ENCODE measurements at places on chromosomes 16 and 17.

DNA sequence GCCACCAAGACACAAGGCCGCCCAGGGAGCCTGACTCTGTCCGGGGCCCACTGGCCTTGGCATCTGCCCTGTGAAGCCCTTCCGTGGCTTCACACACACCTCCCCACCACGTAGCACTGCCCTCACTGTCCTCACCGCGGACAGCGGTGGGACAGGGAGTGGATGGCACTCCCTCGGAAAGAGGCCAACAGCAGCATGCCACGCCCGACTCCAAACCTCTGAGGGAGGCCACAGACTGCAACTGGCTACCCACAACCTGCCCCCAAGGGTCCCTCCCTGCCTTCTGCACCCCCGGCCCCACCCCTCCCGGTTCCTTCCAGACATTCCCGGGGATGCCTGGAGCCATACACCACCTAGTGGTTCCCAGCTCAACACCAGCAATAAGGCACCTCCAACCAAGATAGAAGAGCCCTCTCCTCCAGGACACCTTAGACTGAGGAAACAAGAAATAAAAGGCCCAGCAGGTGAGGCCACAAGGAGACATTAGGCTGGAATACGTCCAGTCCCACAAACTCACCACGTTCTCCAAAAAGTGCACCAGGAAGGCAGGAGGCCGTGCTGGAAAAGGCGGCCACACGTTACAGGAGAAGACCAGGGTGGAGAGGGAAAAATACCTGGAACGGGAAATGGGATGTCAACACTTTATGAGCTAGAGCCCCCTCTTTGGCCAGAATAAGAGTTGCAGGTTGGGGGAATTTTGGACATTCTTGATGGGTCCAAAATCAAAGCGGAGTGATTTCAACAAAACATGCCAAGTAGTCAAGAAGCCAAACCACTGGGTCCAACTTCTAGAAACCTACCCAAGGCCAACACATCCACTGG lies 310.0 kb downstream of the SOX9 start:
- DNase-seq = no peak

DNA sequence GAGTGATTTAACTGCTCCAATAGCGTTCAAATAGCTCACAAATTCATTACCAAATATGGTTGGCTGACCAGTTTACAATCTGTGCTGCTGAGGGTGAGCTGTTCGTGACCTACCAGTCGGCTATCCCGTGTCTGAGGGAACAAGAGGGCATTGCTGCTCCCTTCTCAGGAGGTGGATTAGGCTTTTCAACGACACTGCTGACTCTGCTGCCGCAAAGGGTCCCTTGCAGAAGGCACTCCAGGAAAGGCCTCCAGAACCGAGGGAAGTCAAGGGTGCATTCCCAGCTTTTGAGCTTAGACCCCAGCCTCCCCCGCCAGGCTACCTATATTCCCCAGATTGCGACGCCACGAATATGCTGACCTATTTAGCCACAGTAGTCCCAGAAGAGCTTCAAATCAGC lies 32.3 kb downstream of the GJC1 start:
- DNase-seq = no peak

GRCh38 chr16:27378871-27379481 lies 23.0 kb upstream of the IL21R start:
- no peak for DNase-seq

- no peak for DNase-seq
Observed at GRCh38 chr17:72403713-72404209, 282.9 kb downstream of the SOX9 start.

- DNase-seq = no peak
Observed at GRCh38 chr17:50830352-50830751, 5.0 kb upstream of the WFIKKN2 start.

- DNase-seq = no peak
Observed at GRCh38 chr16:66442502-66443268, 15.6 kb downstream of the BEAN1 start.

Data from activated CD4-positive, CD25-positive, alpha-beta regulatory T cell (primary cell).